ENCODE measurements at places on chromosomes 7 and 10.

DNA sequence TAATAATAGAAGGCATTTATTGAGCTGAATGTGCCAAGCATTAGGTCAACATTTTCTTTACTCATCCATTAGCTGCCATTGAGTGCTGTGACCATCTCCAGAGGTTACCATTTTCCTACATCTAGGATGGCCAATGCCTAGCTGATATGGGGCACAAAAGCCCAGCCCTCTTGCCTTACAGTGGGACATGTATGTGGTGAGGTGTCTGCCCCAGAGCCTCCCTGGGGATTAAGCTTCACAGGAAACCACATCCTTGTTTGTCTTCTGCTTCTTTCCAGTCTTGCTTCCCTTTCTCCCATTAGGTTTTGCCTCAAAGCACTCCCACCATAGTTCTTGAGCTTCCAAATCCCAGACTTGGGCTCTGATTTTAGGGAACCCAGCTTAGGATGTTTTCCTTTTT lies 258.7 kb downstream of the SORCS3 start:
- no peak for DNase-seq

GRCh38 chr7:11290863-11291262 lies 317.2 kb downstream of the PHF14 start:
- no peak for DNase-seq

GRCh38 chr7:8254667-8255066 lies 7.3 kb downstream of the ICA1 start:
- DNase-seq, result no peak

GRCh38 chr10:21519941-21520436 lies 5.5 kb downstream of the SKIDA1 start:
- DNase-seq, result no peak

DNA sequence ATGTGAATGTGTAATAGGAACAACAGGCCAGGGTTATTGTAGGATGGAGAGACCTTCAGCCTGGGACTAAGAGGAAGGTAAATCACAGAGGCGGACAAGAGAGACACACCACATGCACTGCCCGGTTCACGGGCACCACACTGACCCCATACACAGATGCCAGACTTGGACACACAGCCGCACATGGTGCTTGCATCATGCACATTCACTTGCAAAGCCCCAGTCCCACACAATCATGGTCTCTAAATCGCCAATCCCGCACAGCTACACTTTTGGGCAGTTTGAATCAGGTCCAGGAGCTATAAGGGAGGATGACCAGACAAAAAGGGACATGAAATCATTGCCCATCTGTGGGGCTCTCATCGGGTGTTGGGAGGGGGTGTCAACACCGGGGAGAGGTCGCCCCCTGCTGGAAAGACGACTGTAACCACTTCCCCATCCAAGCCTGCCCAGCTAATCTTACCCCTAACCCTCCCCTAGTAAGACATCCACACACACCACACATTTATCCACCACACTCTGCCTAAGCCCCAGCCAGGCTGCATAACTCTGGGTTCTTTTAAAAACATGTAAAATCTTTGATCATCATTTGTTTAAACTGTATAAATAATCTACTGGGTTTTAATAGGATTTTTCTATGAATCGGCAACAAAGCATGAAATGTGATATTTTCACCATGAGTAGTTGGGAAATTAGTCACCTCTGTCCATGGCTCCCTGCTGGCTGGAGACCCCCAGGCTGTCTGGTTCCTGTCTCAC lies 40.5 kb upstream of the SLF2 start:
- peak; percentile 66 for DNase-seq

GRCh38 chr10:22999942-23000341 lies 72.1 kb downstream of the ARMC3 start:
- no peak for DNase-seq

GRCh38 chr7:128027485-128027980 lies 3.7 kb downstream of the LRRC4 start:
- no peak for DNase-seq

DNA sequence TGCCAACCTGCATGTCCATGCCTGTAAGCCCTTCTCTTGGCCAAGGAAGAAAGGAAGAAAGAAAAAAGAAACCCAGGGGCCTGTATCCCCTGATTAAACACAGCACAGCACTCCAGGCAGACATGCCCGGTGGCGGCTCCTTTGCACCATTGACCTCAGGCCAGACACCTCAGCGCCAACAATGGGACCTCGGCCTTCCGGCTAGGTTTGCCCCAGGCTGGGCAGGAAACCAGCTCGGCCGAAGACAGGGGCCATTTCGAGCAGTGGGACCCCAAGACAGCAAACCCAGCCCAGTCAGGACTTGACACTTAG lies 2.8 kb downstream of the HOXA10 start:
- peak; percentile 8 for DNase-seq

DNA sequence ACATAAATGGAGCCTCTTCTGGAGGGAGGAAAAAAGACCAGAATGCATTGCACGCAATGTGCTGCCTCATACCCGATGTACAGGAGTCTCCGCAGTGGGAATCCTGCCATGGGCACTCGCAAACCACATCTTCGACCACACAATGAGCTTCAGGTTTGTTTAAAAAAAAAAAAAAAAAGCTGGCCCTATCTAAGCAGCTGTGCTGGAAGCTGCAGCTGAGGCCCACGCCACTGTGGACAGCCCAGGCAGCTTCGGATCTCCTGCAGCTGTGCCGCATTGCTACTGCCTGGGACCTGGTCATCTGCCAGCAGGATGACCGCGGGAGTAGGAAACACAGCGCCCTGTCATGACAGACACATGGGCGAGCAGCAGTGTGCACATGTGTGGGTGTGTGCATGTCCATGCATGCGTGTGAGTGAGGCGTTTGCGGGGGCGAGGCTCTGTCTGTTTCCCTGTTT lies 26.0 kb downstream of the EN2 start:
- DNase-seq, result no peak

DNA sequence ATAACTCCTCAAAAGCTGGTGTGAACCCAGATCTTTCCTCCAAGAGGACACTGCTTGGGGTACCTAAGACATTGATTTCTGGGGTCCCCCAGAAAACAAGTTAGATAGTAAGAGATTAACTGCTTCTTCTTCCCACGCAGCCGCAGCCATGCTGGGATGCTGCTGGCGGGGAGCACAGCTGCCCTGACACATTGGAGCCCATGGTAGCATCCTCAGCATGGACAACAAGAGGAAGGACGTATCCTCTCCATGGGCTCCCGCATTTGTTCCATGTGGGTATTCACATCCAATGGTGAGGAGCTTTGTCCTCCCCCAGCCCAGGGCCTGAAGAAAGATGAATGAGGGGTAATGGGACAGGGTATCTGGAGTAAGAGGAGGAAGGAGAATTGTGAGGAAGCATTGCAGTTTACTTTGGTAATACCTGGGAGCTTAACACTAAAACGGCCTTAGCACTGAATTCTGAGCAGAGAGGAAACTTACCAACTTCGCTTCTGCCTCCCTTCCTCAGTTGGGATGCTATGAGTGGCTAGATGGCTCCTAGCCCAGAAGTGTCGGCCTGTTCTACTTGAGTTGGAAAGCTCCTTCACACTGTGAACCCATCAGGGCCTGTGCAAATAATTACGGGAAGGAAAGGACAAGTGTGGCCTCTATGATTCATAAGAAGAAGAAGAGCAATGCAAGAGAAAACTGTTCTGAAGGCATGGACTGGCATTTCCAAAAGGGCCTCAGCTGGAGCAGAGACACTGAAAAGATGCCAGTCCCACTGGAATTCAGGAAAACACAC lies 43.9 kb downstream of the C10orf120 start:
- DNase-seq, result no peak

DNA sequence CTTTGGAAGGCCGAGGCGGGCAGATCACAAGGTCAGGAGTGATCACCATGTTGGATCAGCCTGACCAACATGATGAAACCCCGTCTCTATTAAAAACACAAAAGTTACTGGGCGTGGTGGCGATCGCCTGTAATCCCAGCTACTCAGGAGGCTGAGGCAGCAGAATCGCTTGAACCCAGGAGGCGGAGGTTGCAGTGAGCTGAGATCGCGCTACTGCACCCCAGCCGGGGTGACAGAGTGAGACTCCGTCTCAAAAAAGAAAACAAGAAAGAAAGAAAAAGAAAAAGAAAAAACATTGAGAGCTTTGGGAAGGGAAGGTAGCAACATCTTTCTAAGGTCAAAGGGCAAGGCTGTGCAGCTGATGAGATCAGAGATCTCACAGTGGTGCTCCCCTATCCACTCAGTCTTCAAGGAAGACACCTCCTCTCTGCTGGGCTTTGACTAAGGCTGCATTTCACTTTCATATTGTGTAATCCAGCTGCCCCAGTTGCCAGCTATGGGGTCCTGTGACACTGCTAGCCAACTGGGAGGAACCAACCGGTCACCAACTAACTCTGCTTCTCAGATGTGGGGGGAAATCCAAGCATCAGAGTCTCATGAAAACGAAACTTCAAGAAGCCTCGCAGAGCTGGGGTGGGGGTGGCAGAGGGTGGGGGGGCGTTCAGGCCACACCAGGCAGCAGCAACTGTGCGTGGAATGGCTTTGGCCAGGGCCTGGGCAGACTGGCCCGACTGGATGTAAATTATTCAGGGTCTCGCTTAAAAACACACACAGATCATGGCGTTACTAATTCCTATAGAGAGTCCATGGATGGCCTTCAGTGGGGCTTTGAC lies 1.5 kb downstream of the IL15RA start:
- peak; percentile 68 for DNase-seq

GRCh38 chr10:46222364-46222935 lies 64.3 kb upstream of the ANTXRL start:
- DNase-seq, result no peak

DNA sequence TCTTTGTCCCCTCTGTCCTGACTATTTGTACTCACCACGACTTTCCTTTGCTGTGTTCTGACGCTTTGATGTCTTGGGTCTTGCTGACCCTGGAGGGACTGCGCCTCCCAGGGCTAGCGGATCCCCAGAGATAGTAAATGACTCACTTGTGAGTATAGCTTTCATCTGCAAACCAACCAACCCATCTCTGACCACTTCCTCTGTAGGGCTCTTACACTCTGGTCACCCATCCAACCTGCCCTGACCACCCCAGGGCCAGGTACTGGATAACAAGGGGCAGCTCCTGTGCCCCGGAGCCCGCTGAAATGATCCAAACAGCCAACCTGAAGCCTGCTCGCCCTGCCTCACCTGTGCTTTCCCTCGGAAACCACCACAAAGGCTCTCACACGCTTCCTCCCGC lies 125.2 kb upstream of the CARD11 start:
- DNase-seq, result no peak

- DNase-seq, result no peak
Measured at GRCh38 chr7:2280424-2280823, 33.8 kb downstream of the SNX8 start.

- no peak for DNase-seq
Measured at GRCh38 chr10:95276367-95277200, 14.2 kb downstream of the PDLIM1 start.

Data from stimulated activated naive CD8-positive, alpha-beta T cell treated with anti-CD3 and anti-CD28 coated beads, Interleukin-15, amount 100 ng/mL, for 72 hours (primary cell).